Kidney (tissue), 22 donors: ENCODE measurements at places on chromosomes 2 and 18. TPM values are rescaled to one million over a fixed set of nuclear protein-coding genes. Genes with fewer than 3 reads are reported as not detected.

DNA sequence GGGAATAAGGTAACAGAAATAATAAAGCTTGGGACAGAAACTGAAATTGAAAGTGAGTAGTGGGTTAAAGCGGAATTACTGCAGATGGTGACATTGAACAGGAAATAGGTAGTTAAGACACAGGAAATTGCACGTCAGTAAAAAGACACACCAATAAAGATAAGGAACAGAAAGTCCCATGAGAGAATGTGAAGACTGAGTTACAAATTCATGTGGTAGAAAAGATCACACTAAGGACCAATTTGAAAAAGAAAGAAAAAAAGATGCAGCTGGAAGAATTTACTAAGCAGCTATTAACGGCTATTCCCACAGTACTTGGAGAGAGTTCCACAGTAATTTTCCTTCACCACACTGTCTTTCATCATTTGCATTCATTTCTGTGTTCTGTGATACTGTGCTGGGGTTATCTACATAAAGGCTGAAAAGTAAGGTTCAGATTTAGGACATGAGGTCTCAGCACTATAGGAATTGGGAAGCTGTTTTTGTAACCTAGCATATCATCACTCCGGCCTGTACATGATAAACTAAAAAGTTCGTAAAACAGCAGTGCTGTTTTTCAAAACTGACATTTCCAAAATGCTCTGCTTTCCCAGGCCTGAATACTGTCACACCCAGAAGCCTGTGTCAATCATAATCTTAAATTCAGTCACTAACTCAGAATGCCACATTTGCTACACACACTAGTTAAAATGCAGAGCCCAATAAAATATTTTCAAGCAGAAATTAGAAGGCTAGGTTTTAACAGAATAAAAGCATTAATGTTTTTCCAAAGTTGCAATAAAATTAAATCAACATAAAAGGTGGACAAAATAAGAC is 42.9 kb downstream of the SRBD1 start:
- no peak for DNase-seq

DNA sequence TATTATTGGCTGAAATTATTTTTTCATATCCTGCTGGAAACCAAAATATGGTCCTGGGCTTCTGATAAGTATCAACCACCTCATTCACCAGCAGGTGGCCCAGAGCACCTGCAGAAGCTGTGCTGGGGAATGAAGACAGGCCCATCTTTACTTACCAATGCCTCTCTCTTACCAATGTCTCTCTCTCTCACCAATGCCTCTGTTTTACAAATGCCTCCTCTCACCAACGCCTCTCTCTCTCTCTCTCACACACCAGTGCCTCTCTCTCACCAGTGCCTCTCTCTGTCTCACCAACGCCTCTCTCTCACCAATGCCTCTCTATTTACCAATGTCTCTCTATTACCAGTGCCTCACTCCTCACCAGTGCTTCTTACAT is 2.3 kb upstream of the MAL start:
- DNase-seq = no peak

TMEM163 gene
- 2.6 TPM for polyA plus RNA-seq

RNF125 gene
- polyA plus RNA-seq = 0.62 TPM

DNA sequence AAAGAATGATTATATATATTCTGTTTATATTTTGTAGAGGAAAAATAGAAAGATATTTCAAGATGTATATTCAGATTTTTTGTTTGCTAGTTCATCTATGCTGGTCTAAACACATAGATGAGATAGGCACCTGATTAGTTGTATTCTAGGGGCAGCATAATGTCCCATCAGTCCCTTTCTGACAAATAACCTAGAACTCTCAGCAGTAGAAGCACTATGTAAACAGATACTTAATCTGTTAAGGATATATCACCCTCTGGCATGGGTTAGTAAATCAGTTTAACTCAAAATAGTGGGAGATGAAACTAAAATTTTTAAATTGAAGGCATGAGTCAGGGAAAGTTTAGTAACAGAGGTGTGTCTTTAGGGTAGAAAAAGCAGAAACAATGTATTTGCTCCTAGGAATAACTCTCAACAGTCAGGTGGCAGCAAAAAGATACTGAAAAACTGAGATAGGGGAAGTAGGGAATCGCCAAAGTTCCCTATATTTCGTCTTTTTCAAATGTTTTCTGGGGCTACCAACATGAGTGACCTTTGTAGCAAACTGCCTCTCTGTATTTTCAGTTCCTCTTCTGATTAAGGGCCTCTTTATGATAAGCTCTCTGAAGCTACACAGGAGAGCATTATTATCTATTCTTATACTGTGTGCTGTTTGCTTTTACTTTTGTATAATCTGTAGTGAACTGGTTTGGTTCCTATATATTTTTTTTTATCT is 5.7 kb downstream of the PPP1R1C start:
- no peak for DNase-seq

DNA sequence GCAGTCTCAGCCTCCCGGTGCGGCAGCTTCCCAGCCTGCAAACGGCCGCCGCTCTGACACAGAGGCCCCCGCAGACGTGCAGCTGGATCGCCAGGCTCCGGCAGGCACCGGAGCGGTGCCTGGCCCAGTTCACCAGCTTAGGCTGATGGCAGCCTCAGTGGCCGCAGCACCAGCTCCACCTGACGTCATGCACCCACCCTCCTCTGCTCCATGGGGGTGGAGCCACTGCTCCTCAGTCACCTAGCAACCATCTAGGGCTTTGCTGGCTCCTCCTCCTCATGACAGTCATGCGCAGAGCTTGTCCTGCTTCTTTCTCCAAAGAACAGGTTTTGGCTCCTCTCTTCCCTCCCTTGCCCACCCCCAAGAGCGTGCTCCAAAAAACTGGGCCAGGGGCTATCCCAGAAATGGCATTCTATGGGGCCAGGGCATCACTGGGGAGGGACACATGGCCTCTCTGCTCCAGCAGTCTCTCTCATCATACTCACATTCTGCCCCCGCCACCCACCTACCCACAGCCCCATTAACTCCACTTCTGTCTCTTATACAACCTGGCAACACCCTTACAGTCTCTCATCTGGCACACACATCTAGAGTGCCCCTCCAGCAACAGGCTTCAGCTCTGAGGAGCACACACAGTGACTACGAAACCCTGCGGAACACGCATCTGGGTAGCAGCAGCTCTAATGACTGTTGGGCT is 5.5 kb downstream of the DCTN1 start:
- DNase-seq = peak; percentile 94
